AG20443 (cell line): ENCODE measurements at places on chromosomes 4 and X.

DNA sequence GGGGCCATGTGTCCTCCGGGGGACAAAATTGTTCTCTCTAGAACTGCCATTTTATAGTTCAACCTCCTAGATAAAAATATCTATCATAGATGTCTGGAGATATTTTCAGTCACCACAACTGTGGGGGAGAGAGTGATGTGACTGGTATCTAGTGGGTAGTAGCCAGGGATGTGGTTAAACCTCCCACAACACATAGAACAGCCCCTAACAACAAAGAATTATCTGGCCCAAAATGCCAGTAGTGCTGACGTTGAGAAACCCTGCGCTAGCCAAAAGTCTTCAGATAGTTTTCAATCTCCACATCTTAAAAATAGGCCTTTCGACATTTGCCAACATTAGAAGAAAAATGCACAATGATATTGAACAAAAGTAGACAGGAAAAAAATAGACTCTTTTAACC, 19.0 kb upstream of the SUPT20HL2 start:
- DNase-seq, result no peak

DNA sequence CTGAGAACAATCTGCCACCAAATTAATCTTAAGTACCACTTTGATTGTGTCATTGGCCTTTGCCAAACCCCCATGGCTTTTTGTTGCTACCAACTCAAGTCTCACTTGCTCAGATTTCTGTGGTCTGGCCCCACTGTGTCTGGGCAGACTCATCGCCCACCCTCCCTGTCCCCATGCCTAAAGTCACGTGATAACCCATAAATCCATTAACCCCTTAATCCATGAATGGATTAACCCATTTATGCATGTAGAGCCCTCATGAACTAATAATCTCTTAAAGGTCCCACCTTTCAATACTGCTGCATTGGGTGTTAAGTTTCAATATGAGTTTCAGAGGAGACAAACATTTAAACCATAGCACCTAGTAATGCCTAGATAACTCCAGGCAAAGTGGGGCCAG, 78.5 kb upstream of the BLTP1 start:
- no peak for DNase-seq

DNA sequence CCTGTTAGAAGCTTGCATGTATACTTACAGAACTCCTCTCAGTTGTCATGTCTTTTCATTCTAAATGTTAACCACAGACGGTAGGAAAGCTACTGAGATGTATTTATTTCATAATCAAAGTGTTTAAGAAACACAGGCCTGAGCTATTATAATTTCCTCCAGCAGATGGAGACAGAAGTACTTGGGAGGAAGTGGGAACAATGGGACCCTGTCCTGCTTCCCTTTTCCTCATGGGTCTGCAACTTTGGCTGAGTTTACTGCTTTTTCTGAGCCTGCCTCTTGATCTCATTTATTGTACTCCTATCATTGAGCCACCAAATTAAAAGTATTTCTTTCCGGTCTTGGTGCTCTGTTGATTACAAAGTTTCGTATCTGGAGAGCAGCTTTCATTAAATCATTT, 67.7 kb upstream of the SPANXN2 start:
- DNase-seq, result peak; percentile 4

- DNase-seq, result no peak
These were observed 390.3 kb downstream of the SH2D1A start for GRCh38 chrX:124736553-124737270.

DNA sequence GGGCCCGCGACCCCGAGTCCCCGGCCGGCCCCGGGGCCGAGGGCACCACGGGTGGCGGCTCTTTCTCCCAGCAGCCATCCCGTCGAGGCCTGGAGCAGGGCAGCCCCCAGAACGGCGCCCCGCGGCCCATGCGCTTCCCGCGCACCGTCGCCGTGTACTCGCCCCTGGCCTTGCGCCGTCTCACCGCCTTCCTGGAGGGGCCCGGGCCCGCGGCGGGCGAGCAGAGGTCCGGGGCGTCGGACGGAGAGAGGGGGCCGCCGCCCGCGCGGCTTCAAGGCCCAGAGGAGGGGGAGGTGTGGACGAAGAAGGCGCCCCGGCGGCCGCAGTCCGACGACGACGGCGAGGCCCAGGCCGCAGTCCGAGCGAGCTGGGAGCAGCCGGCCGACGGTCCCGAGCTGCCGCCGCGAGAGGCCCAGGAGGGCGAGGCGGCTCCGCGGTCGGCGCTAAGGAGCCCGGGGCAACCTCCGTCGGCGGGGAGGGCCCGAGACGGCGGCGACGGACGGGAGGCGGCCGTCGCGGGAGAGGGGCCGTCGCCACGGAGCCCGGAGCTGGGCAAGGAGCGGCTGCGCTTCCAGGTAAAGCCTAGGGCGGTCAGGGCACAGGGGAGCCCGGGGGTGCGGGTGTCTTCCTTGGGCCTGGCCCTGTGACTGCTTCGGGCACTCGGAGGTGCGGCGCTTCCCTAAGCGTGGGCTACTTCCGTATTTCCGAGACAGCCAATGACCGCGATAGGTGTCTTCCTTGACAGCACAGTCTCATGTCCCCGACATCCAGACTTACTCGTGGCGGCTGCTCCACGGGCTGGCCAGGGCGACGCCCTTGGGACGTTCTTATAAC, 845 bp downstream of the ZAR1 start:
- peak; percentile 37 for DNase-seq

GRCh38 chr4:12747154-12747553, 737.0 kb downstream of the RAB28 start:
- no peak for DNase-seq

DNA sequence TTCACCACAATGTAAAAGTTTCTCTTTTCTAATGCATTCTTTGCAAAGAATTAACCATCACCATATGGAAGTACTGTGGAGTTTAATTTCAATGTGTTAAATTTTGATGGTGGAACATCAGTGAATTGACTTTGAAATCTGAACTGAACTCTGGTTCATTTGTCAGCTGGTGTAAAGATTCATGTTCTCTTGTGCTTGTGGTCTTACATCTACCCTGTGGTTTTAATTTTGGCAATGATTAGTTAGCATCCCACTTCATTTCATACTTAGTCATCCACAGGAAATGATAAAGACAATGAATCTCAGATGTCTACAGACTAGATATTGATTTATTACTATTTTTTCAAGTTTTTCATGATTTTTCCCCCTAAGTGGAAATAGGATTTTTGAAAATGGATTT, 77.8 kb downstream of the GRID2 start:
- no peak for DNase-seq

- no peak for DNase-seq
These were observed 191.7 kb upstream of the GK2 start for GRCh38 chr4:79599691-79600090.

- DNase-seq, result no peak
These were observed 617 bp upstream of the PDHA1 start for GRCh38 chrX:19343085-19343534.

DNA sequence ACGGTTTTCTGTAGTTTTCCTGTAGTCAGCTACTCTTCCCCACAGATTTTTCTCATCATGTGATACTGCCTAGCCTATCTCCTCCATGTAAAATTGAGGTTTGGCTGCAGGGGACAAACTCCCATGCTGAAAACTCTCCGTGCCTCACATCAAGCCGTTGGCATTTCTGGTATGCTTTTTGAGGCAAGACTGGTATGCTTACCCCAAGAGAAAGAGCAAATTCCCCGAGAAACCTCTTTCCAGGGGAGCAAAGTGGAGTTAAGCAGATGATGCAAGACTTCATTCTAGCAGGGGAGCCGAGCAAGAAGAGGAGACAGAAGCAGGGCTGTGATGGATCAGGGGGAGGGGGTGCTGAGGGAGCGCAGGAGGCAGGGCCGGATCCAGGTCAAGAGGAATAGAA, 4.8 kb downstream of the SOWAHD start:
- DNase-seq, result peak; percentile 51

DNA sequence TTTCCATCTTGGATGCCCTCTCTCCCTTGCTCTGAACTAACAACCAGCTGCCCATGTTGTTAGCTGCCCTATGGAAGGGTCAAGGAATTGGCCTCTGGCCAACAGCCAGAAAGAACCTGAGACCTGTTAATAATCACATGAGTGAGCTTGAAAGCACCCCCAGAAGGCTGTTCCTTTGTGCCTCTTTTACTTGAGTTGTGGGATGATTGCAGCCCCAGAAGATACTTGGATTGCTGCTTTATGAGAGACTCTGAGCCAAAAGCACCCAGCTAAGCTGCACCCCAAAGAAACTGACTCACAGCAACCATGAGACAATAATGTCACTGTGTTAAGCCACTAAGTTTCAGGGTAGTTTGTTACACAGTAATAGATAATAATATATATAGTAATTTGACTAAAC, 73.3 kb downstream of the FRYL start:
- no peak for DNase-seq

GRCh38 chr4:138492176-138492575, 250.0 kb upstream of the SLC7A11 start:
- no peak for DNase-seq

DNA sequence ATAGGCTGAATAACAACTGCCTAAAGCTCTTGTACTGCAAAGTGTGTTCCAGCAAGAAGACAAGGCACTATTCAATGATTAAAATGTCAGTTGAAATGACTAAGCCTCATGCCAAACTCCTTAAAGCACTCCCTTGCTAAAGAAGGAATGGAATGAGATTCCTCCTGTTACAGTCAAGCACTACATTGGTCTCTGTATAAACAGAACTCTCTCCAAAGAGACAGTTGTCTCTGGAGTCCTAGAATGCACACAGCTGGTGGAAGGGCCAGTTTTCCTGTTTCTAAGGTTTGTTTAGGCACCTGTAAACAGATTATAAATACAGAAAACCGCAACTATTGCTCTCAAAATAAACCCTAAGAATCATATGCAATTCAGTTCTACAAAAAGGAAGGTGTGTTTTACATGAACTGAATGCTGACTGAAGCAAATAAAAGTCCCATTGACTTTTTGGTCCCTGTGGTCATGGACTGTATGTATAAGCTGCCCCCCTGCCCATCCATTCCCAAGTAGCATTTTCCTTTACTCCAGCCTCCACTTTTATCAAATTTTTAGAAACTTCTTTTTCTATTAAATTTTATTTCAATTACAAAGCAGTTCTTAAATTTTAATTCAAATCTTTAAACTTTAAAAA, 47.0 kb downstream of the FAT1 start:
- DNase-seq, result peak; percentile 67

DNA sequence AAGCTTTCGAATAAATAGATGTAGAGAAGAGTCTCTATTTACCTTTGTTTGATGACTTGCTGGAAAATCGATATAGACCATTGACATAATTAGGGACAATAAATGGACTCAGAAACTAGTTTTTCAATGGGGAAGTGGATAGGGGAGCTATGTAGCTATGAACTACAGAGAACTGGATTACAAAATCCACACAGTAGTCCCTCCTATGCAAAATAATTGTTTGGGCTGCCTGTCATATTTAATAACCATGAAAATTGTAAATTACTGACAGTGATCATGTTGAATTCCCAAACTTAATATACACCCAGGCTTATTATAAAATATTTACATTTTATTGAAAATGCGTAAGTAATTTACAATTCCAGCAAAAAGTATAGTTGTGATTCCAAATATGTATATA, 333.1 kb upstream of the FAM241A start:
- no peak for DNase-seq

- DNase-seq, result peak; percentile 37
These were observed 554 bp downstream of the PCDH7 start for GRCh38 chr4:30720661-30721184.

DNA sequence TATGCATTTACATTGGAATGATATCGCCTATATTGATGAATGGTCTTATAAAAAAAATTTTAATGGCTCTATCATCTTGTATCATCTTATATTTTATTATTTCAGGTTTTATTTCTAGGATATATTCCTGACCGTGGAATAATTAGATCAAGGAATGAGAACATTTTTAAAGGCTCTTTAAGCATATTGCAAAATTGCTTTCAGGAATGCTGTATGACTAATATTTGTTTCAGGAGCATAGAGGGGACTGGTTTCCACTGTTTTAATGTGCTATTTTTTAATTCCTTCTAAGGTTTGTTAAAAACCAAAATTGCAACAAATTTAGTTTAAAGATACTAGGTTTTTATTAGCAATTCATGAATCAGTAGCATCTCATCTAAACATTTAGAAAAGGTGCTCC, 120.2 kb downstream of the BMPR1B start:
- peak; percentile 37 for DNase-seq

GRCh38 chr4:87846226-87846625, 13.5 kb downstream of the MEPE start:
- no peak for DNase-seq

- DNase-seq, result peak; percentile 45
These were observed 127.2 kb downstream of the FBXW7 start for GRCh38 chr4:152408514-152409327.

DNA sequence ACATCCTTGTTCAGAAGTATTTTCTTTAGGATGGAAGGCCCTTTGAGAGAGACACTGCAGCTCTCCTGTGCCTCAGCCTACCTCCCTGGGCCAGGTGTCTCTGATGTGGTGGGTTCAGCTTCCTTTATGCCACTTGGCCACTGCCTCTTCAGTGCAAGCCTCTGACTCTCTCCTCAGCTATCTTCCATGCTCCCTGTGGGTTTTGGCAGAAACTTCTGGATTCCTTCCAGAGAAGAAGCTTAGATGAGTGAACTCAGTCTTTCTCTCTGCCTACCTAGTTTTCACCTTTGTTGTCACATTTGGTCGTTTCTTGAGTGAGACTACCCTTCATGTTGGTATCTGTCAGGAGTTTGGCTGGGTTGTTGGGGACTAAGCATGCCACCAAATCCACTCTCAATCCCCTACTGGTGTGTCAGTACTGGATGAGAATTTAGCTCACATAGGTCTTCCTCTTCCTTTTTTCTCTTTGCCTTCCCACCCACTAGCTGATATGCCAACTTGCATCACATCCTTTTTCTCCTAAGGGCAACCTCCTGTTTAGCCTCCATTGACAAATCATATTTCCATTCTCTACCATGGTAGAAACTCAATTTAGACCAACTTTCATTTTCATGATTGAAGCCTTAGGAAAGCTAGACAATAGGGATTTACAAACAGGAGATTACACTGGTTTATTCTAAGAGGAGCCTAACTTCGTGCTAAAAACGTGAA, 32.0 kb downstream of the IL15 start:
- peak; percentile 24 for DNase-seq

DNA sequence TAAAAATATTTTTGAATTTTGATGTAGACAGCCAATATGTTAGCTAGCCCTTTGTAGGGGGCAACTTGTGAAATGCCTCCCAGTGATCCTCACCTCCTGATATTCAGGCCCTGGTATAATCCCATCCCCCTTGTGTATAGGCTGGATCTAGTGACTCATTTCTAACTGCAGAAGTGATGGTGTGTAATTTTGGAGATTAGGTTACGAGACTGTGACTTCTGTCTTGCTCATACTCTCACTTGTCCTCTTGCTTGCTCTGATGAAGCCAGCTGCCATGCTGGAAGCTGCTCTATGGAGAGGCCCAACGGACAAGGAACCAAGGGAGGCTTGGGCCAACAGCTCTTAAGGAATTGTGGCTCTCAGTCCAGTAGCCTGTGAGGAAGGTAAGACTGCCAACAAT, 61.7 kb downstream of the GPR82 start:
- no peak for DNase-seq

GRCh38 chr4:61070269-61070668, 129.9 kb upstream of the ADGRL3 start:
- no peak for DNase-seq

- DNase-seq, result no peak
These were observed 14.7 kb upstream of the SEC24D start for GRCh38 chr4:118850488-118851173.
